ENCODE measurements at places on chromosomes 4 and X. TPM values are rescaled to one million over a fixed set of nuclear protein-coding genes. Genes with fewer than 3 reads are reported as not detected.

GRCh38 chrX:37755025-37755424, 24.8 kb upstream of the CYBB start:
- H3K36me3 ChIP-seq, result no peaks in the 10 kb centered on the region
- H3K4me3 ChIP-seq, result no peak overlapping the region
- H3K4me1 ChIP-seq, result no peaks in the 10 kb centered on the region

DNA sequence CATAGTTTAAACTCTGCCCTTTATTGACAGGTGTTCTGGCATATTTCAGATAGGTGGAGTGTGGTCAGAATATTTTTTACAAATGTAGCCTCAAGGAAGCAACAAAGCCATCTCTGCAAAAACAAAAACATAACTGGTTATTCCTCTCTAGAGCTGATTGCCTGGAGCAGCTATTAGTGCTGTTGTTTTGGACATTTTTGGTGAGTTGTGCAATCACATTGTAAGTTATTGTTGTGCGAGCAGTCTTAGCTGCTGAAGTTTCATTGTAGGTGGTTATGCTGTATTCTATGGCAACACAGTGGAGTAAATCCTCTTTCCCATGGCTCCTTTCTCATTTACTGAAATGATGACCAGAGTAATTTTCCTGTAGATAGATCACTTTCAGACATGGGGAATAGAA, 1413.0 kb downstream of the PCDH7 start:
- no peak overlapping the region for H3K27ac ChIP-seq
- H3K4me1 ChIP-seq, result no peaks in the 10 kb centered on the region
- no peaks in the 10 kb centered on the region for H3K36me3 ChIP-seq

DNA sequence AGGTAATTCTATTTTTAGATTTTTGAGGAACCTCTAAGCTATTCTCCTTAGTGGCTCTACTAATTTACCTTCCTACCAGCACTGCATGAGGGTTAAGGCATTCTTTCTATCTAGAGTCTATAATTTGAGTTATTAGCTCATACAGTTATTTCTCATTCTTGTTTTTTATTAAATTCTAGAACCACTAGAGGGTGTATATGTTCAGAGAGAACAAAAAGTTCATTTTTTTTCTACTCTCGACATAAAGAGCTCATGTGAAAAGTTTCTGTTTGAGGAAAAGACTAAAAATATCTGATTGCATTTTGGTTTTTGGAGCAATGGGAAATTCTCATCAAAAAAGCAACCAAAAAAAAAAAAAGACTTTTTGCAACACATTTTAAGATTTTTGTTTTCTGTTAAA, 57.0 kb upstream of the LRAT start:
- no peak for DNase-seq
- H3K4me3 ChIP-seq, result no peak overlapping the region
- H3K36me3 ChIP-seq, result no peaks in the 10 kb centered on the region
- H3K4me1 ChIP-seq, result no peaks in the 10 kb centered on the region
- no peaks in the 10 kb centered on the region for H3K27me3 ChIP-seq

GRCh38 chrX:104372547-104372946, 117.8 kb upstream of the ESX1 start:
- no peak for DNase-seq
- H3K36me3 ChIP-seq, result no peaks in the 10 kb centered on the region
- no peak overlapping the region for H3K27ac ChIP-seq
- no peaks in the 10 kb centered on the region for H3K27me3 ChIP-seq
- H3K4me3 ChIP-seq, result no peak overlapping the region

DNA sequence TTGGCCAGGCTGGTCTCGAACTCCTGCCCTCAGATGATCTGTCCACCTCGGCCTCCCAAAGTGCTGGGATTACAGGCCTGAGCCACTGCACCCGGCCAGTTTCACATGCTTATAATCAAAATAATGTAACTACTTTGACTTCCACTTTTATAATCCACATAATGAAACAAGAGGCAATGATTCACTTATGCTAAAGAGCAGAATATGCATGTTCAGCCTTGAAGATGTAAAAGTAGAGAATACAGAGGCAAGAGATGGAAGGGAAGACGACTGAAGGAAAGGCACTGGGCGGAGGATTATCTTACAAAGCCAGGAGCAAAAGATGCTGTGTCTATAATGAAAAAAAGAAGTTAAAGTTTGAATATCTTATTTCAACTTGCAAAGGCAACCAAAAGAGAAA, 13.3 kb upstream of the ZNF518B start:
- no peak overlapping the region for H3K4me3 ChIP-seq
- no peaks in the 10 kb centered on the region for H3K36me3 ChIP-seq
- H3K4me1 ChIP-seq, result no peaks in the 10 kb centered on the region
- no peak for DNase-seq

DNA sequence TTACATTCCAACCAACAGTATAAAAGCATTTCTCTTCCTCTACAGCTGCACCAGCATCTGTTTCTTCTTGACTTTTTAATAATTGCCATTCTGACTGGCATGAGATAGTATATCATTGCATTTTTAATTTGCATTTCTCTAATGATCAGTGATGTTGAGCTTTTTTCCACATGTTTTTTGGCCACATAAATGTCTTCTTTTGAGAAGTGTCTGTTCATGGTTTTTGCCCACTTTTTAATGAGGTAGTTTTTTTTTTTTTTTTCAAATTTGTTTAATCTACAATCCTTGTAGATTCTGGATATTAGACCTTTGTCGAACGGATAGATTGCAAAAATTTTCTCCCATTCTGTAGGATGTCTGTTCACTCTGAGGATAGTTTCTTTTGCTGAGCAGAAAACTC, 39.5 kb upstream of the TBC1D19 start:
- H3K4me3 ChIP-seq, result no peak overlapping the region
- no peak overlapping the region for H3K27ac ChIP-seq
- no peak for DNase-seq
- no peaks in the 10 kb centered on the region for H3K4me1 ChIP-seq

The FATE1 gene
- not detected for total RNA-seq

Data from aorta (tissue), 5 donors.